ENCODE measurements at places on chromosomes 4 and X.

GRCh38 chr4:19158107-19158809 is 1093.4 kb upstream of the SLIT2 start:
- no peak for DNase-seq

GRCh38 chr4:531721-532565 is 32.9 kb downstream of the PIGG start:
- no peak for DNase-seq

- no peak for DNase-seq
These were observed 234.3 kb downstream of the HS3ST1 start for GRCh38 chr4:11194431-11194830.

GRCh38 chr4:141501931-141502330 is 134.5 kb upstream of the IL15 start:
- DNase-seq: no peak

DNA sequence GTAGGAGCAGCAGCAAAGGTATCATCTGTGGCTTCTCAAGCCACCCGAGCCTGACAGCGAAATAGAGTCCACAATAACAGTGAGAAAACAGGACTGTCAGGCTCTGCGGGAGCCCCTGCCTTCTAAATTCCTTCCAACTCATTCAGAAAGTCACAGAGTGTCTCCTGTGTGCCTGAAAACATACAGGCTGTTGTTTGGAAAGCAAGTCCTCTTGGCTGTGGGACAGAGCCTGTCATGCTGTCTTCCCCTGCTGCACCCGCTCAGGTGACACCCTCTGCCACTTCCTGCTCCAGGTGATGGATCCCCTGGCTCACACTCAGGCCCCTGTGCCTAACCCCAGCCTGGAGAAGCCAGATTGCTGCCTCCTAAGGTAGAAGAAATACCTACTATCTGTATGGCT is 152.3 kb downstream of the RAB28 start:
- DNase-seq: no peak

DNA sequence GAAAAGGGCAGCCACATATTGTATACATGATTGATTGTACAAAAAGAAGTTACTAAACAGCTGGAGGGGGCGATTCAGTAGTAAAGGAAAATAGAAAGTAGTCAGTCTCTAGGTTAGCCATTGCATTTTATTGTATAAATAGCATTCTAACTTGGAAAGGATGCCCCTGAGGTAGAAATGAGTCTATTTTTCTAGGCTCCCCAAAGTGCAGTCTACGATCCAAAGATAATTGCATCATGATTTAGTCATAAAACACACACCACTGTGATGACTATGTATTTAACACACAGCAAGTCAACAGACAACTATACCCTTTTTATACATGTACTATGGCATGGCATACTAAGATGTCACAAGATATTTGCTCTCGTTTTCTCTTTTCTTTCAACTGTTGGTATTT is 204.9 kb downstream of the APBB2 start:
- DNase-seq: no peak

DNA sequence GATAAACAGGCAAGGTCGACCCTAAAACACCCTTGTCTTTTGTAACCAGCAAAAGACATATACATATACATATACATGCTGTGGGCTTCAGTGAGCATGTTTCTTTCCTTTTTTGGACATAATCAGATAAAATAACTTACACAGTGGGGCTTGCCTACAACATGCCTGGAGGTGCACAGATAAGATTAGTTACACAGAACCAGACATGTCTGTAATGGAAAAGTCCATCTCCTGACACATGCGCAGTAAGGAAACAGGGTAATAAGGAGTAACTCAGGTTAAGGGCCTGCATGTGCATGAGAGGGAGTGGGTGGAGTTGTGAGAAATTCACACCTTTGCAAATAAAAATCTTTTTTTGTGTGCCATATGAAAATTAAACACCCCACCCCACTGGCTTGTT is 3.4 kb downstream of the UGT2A1 start:
- DNase-seq: no peak

DNA sequence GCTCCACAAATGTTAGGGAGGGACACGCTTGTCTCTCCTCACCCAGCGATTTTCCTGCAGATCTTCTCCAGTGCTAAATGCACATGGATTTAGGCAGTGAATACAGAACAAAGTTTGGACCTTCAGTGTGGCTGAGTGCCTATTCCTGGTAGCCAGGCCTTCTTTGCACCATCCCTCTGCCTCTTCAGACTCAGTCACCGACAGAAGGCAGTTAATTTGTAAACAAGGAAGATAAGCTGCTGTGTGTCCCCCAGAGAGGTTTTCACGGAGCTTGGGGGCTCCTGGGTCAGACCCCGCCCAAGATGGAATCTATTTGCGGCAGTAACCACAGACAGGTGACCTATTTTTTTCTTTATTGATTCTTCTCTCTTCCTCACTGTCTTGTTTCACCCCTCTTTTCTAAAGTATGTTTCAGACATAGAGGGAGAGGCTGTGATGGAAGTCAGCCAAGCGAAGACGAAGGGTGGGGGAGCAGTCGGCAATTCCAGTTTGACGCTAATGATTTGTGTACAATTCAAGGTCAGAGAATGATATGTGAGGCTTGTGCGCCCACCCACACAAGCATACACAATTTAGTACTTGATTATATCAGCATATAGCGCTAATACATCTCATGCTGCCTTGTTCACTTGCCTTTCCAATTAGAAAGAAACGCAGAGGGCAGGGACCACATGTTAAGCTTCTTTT is 200.8 kb downstream of the MGST2 start:
- DNase-seq: no peak

DNA sequence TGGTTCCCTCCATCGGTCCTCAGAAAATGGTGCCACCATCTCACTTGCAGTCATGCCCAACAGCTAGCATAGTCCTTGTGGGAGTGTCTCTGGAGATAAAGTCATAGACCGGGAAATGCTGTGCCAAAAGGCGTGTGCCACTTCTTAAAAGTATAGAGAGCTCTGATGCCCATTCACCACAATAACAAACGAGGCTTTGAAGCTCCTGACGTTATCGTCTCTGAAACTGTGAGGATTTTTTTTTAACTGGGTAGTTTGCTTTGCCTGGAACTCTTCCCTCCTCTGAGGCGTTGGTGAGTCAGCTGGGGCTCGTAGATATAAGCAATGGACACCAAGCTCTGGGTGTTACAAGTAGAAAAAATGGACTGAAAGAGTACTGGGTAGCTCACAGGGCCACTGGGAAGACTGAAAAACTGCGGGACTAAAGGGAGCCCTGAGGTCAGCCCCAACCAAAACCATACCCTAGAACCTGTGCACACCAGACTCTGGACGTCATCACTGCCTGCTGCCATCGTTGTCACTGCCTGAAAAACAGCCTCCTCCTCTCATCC is 89.4 kb upstream of the TRIM2 start:
- DNase-seq: peak; percentile 51

- DNase-seq: peak; percentile 65
These were observed 507.9 kb downstream of the MID1IP1 start for GRCh38 chrX:39309018-39309635.

GRCh38 chr4:104064646-104065577 is 345.1 kb upstream of the TACR3 start:
- DNase-seq: peak; percentile 3

GRCh38 chr4:135185256-135185655 is 983.7 kb upstream of the PABPC4L start:
- DNase-seq: no peak

GRCh38 chr4:3372933-3373465 is 68.8 kb upstream of the HGFAC start:
- no peak for DNase-seq

GRCh38 chr4:185865901-185866328 is 53.9 kb upstream of the SORBS2 start:
- no peak for DNase-seq

DNA sequence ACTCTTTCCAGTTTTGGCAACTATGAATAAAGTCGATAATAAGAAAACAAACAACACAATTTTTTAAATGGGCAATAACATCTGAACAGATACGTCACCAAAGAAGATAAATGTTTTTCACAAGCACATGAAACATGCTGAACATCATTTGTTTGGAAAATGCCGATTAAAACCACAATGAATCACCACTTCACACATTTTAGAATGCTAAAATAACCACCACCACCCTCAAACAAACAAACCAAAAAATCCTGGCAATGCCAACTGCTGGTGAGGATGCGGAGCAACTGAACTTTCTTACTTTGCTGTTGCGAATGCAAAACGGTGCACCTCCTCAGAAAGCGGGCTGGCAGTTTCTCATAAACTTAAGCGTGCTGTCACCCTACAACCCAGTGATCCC is 115.9 kb downstream of the NSUN7 start:
- DNase-seq: no peak

- no peak for DNase-seq
These were observed 68.5 kb downstream of the GALNT7 start for GRCh38 chr4:173237152-173237551.

DNA sequence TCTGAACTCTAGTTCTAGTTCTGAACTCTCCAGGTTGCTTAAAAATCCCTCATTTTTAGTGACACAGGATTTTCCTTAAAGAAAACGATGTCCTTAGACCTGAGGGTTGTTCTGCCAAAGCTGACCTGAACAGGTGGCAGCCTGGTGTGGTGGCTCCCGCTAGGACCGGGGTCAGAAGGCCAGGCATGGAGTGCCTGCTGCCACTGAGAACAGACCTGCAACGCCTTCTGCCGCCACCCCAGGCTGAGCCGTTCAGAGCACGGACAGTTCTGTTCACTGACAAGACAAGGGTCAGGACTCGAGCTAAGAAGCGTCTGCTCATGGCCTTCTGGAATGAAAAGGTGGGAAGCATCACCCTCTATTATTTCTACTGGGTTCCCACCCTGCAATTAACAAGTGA is 15.8 kb downstream of the DCTD start:
- no peak for DNase-seq

DNA sequence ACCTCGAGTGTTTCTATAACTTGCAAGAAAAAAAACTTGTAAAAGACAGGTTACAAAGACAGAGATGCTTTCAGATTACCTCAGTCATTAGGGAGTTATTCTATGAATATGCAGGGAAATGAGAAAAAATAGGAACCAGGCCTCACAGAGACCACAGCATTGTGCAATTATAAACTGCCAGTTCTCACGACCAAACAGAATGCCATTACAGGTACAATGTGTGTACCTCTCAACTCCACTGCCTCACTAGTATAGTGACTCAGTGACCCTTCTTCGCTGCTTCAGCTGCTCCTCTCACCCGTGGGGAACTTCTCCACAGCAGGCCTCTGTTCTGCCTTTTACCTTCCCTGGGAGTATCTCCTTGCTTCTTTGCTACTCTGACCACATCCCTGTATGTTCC is 2.3 kb upstream of the HTATSF1 start:
- no peak for DNase-seq

DNA sequence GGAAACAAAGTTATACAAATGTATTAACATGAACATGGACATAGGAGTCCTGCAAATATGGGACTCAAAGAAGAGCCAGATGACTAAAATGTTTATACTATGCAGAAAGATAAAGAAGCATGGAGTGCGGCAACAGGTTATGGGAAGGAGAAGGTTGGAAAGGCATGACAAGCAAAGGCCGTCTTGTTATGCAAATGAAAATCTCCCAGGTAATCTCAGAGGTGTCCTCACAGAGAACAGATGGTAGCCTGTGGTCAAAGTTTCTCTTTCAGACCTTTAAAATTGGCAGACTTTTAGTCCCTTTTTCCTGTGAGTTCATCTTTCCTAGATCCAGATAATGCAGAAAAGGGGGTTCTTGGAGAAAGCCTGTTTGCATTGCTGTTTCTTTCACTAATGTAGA is 116.4 kb upstream of the BEND4 start:
- no peak for DNase-seq

DNA sequence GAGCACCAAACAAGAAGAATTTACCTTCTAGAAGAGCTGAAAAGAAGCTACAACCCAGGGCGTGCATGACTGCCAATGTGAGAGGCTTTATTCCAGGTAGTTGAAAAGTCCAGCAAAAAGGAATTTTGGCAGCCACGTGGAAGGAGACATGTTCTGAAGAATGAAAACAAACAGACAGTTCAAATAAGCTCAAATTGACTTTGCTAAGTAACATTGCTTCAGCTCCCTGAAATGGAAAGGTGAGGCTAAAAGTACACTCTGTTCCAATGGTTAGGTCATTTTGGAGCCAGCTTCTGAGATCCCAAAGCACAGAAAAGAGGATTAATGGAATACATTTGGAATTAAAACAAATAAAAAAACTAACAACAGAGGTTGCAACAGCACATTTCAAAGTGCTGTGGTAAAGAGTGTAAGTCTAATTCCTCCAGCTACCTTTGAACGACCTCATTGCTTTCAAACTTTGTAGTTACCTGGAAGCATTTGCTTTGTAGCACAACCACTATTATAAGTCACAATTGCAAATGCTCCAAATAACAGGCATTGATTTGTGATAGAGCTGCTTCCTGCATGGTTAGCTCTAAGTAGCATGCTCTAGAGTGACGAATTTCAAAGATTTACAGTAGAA is 405.3 kb upstream of the EDA2R start:
- no peak for DNase-seq

DNA sequence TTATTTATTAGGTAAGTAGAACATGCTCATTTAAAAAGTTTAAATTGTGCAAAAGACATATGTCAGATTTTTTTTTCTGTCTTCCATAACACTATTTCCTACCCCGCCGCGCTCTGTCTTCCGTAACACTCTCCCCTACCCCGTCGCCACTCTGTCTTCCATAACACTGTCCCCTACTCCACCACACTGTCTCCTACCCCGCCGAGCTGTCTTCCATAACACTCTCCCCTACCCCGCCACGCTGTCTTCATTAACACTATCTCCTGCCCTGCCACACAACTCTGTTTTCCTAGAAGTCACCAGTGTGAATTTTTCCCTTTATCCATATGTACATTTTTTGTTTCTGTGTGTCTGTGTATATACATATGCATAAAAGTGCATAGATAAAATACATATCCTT is 4.4 kb downstream of the MSMO1 start:
- DNase-seq: no peak

- DNase-seq: no peak
These were observed 1700.6 kb upstream of the TENM3 start for GRCh38 chr4:180542445-180543100.

- no peak for DNase-seq
These were observed 39.3 kb downstream of the RTL3 start for GRCh38 chrX:78619834-78620233.
